ENCODE measurements at places on chromosomes 5 and 9.

- DNase-seq = peak; percentile 75
Observed at GRCh38 chr9:94805585-94805984, 79.1 kb downstream of the AOPEP start.

- no peak for DNase-seq
Observed at GRCh38 chr5:176296-176823, 14.9 kb upstream of the LRRC14B start.

GRCh38 chr9:22116758-22117157, 107.7 kb upstream of the CDKN2B start:
- no peak for DNase-seq

DNA sequence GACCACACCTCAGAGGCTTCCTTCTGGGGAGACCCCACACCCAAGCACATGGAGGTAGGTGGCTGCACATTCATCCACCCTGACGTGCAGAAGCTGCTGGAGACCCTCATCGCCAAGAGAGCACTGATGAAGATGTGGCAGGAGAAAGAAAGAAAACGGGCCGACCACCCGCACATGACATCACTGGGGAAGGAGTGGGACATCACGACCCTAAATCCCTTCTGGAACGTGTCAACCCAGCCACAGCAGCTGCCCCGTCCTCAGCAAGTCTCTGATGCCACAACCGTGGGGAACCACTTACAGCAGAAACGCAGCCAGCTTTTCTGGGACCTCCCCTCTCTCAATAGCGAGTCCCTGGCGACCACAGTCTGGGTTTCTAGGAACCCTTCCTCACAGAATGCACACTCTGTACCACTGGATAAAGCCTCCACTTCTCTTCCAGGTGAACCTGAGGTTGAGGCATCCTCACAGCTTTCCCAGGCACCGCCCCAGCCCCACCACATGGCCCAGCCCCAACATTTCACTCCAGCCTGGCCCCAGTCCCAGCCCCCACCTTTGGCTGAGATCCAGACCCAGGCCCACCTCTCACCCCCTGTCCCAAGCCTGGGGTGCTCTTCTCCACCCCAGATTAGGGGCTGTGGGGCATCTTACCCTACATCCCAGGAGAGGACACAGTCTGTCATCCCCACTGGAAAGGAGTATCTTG, 3.0 kb downstream of the SPATA31E1 start:
- DNase-seq = no peak

DNA sequence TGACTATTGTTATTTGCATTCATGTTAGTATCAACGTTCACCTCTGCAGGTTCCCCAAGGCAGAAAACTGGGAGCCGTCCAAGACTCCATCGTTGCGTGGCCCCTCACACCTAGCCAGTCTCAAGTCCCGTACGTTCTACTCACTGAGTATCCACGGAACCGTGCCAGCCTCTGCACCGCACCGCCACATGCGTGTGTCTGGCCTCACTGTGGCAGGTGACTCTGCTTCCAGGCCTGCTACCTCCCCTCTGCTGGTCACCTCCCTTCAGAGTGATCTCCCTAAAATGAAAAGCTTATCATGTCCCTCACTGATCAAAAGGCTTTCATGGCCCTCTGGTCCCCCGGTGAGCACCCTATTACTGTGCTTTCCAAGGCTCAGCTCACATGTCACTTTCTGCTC, 108.1 kb downstream of the GABBR2 start:
- no peak for DNase-seq

GRCh38 chr9:82675605-82676004, 387.3 kb downstream of the RASEF start:
- DNase-seq = no peak

DNA sequence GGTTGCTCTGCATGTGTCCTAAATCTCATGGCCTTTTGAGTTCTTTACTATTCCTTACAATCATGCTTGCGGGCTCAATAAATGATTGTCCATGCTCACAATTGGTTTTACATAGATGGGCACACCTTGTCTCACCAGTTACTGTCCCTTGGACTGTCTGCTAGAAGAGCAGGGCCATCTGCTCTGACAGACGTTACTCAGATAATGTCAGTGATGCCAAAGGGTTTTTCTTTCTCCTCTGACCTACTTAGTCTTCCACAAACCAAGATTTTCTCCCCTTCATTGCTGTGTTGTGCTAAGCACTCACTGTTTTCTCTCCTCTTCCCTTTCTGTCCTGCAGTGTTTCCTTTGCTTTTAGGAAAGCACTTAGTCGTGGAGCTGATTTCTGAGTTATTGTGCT, 562.3 kb downstream of the KIF4B start:
- no peak for DNase-seq

DNA sequence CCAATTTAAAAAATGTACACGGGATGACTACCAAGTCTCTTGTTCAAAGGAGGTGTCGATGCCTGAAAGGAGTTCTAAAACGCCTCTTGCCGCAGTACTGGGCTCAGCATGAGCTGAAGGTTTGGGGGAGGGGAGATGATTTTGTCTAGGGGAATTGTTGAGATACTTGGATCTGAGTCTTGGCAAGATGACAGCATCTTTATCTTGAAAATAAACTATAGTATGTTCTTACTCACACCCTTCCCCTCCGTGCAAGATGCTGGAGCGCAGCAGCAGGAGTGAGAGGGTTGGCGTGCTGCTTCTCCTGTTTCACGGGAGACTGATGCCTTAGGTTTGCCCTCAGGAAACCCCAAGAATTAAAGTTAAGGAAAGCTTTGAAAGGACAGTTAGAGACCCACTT, 47.3 kb downstream of the FAM78A start:
- DNase-seq = no peak

DNA sequence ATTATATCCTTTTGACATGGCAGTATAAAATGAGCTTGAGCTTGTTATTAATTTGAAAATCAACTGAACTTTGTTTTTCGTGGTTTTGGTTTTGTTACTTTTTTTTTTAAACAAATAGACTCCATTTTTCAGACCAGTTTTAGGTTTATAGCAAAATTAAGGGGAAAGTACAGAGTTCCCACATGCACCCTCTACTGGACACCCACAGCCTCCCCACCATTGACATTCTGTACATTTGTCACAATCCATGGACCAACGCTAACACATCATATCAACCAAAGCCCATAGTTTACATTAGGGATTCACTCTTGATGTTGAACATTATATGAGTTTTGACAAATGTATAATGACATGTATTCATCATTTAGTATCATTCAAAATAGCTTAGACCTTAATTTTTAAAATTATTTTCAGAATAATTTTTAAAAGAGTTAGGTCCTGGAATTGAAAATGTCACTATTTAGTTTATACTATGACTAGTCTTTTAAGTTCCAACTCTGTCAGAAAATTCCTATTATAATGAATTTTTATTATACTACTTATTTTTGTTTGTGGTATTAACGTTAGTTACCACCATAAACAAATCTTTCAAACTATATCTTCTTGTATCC, 35.3 kb upstream of the JMY start:
- no peak for DNase-seq

- DNase-seq = no peak
Observed at GRCh38 chr5:132462856-132463745, 27.5 kb downstream of the IRF1 start.

DNA sequence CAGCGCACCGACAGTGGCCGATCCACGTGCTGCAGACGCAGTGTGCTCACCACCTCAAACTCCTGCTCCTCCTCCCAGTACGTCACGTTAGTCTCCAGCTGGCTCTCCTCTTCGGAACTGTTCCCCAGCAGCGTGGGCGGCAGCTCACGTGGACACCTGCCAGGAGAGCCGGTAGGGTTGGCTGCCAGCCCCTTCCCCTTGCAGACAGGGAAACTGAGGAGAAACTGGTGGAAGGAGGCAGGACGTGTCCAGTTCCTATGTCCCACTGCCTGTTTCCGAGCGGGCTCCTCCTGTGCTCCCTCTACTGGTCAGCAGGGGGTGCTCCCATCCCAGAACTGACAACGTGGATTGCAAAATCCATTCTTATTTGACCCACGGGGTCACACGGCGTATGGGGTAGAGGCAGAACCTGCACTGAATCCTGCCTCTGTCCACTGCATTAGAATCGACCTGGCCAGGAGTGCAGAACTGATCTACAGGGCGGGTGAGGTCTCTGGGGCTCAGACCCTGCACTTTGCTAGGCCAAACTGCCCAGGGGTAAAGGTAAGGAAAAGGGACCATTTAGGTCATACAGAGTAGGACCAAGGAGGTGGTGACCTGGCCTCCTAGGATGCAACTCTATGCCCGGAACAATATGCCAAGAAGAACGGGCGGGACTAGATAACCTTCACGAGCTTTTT, 25.7 kb downstream of the PDGFRB start:
- DNase-seq = peak; percentile 60

- DNase-seq = no peak
Observed at GRCh38 chr5:35884191-35884769, 27.6 kb downstream of the IL7R start.

DNA sequence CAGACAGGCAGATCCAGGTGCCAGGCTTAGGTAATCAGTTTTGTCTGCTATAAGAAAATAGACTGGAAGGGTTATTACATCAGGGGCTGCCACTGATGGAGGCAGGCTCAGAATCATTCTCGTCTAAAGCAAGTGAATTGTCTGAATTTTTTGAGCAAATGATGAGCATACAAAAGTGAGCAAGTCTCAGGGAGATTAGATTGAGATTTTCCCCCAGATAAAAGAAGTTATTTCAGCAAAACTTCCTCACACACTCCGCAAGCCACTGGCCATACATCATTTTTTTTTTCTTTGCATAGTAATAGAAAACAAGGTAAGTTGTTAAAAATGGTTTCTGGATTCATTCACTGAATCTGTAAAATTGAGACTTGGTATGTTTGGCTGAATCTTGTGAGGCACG, 52.9 kb downstream of the ZNF462 start:
- DNase-seq = no peak

GRCh38 chr5:16483361-16483760, 17.8 kb upstream of the ZNF622 start:
- no peak for DNase-seq

Measured in Panc1 (cell line).